T-helper 9 cell (primary cell): ENCODE measurements at places on chromosomes 4 and X.

- DNase-seq = no peak
Observed at GRCh38 chr4:186829740-186830449, 106.2 kb upstream of the FAT1 start.

GRCh38 chrX:40167850-40168479, 70.2 kb upstream of the BCOR start:
- no peak for DNase-seq

GRCh38 chr4:2820216-2820982, 23.2 kb upstream of the ADD1 start:
- DNase-seq = no peak

GRCh38 chrX:45788941-45789348, 588.3 kb upstream of the DIPK2B start:
- DNase-seq = no peak

- no peak for DNase-seq
Observed at GRCh38 chrX:45360571-45360970, 159.9 kb upstream of the DIPK2B start.

DNA sequence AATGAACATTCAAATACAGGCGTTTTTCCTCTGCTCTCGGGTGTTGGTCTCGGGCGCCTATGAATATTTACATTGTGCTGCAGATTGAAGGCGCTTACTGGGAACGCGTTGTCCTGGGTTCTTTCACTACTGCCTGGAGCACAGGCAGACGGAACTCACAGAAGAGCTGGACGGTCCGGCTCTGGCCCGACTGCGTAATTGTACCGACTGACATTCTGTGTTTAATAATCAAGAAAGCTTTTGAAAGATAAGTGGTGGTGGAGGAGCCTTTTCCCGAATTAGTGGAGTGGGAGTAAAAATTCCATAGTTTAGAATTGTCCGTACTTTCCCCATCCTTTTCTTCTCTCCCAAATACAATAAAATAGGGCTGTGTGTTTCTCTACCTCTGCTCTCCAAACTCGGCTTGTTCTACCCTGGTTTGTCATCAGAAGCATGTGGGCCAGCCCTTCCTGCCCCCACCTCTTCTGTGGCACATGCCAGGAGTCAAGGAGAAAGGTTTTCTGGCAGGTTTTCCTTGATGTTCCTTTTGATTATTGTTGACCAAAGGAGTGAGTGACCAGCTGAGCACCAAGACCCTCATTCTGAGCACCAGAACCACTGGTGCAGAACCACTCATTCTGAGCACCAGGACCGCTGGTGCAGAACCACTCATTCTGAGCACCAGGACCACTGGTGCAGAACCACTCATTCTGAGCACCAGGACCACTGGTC, 2.3 kb downstream of the FHDC1 start:
- DNase-seq = no peak

DNA sequence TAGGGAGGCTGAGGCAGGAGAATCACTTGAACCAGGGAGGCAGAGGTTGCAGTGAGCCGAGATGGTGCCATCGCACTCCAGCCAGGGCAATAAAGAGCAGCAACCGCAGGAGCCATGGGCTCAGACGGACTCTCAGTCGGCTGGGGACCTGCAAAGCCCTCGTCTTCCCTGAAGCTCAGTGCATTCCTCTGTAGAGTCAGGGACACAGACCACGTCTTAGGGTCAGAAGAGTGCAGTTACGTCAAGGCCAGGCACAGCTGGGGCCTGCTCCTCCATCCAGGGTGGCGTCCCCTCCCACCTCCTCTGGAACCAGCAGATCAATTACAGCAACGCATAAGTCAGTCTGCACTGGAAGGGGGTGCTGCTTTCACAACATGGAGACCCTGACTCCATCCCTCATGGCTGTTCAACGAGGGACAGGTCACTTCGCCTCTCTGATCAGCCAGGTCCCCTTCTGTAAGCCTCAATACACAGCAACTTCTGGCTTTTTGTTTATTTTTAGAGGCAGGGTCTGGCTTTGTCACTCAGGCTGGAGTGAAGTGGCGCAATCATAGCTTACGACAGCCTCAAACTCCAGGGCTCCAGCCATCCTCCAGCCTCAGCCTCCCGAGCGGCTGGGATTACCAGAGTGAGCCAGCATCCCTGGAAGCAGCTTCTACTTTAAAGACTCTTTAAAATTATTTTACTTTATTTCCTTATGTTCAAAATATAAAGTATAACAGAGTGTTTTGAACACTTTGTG, 76.4 kb downstream of the ZFYVE28 start:
- no peak for DNase-seq

DNA sequence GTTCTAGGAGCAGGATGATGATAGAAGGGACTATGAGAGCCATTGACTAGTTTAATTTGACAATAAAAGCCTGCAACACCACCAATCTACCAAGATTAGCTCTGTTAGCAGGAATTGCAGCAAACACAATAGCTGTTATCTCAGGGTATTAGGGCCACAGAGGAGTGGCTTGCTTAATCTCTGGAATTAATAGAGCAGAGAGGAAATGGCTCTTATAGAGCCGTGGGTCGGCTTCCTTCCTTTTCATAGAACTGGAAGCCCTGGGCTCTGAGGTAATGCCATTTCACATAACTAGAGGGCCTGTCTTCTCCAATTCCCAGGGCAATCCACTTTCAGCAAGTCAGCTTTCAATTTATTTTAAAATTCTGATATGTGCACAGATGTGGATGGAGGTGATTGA, 83.0 kb downstream of the MAMLD1 start:
- DNase-seq = no peak

DNA sequence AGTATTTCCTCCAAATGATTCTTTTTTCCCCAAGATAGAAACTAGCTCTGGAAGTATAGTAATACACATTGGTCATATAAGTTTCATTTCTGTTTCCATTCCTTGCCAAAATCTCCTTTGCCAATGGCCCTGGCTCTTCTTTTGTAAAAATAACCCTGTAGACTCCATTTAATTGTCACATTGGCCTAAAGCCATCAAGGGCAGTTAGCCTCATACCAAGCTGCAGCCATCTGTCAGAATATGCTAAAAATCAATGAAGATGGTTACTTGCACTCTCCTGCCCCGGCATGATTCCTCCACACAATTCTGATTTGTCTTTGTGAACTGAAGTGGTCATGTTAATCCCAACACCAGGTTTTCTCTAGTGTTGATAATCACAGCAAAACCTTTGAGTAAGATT, 380.5 kb downstream of the SH2D1A start:
- DNase-seq = no peak

DNA sequence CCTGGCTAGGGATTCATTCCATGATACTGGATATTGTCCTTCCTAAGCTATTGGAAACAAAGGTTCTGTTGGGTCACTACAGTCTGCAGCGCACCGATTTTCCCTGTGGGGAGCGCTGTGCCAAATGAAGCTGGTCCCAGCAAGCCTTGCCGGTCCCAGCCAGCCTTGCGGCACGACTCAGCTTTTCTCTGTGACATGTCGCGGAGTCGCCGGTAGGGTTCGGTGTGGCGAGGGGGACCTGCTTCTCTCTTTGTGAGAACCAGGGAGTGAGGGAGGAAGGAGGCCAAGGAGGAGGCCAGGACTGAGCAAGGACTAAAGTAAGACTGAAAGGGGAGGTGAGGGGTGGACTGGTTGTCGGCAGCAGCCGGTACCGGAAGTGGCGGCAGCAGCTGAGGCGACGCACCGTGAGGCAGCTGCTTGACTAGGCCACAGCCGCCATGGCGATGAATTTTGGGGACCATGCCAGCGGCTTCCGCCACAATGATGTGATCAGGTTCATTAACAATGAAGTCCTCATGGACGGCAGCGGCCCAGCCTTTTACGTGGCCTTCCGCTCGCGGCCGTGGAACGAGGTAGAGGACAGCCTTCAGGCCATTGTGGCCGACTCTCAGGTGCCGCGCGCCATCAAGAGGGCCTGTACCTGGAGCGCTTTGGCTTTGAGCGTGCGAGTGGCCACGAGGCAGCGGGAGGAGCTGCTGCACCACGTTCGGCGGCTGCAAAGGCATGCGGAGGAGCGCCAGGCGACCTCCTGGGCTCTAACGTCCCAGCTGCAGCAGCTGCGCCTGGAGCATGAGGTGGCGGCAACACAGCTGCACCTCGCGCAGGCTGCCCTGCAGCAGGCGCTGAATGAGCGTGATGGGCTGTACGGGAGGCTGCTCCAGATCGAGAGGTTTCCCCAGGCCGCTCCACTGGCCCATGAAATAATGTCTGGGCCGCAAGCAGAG, at the start of gene TEX13D:
TSS of gene TEX13D (plus strand) at position 180 of the 944 bp plus-strand sequence. CDS start at position 438, 258 bp downstream.
- no peak for DNase-seq

GRCh38 chr4:75715105-75715799, 9.1 kb upstream of the USO1 start:
- no peak for DNase-seq

DNA sequence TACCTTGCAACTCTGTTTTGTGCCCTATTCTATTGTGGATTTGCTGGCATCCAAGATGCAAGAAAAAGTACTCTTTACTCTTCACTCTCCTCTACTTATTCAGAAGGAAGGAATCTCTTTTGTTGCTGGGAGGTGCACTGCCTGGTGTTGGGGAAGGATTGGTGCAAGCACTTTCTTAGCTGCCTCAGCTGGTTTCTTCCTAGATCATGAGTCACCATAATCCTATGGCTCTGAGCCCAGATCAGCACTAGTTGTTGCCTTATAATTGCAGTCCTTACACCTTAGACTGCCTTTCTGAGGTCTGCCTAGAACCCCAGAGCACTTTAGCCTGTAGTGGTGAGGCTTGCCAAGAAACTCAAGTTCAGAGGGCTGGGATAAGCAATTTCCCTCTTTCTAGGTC, 37.0 kb upstream of the CT83 start:
- DNase-seq = no peak

DNA sequence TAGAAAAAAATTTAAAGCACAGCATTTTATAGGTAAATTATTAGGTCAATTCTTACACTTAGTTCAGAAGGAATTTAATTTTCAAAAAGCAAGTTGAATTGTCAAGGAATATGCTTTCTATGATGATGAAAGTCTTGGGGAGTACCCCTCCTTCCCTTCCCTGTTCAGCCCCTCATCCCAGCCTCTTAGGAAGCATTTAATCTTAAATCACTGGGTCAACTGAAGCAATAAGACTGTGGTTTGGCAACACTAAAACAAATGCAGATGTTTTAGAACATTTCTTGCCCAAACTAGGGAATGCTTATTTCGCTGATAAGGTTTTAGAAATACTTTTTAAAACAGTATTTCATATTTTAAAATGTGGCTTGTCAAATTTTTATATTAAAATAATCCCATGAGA, 19.1 kb upstream of the ARSJ start:
- no peak for DNase-seq

GRCh38 chrX:27893211-27893610, 85.4 kb downstream of the MAGEB10 start:
- no peak for DNase-seq

DNA sequence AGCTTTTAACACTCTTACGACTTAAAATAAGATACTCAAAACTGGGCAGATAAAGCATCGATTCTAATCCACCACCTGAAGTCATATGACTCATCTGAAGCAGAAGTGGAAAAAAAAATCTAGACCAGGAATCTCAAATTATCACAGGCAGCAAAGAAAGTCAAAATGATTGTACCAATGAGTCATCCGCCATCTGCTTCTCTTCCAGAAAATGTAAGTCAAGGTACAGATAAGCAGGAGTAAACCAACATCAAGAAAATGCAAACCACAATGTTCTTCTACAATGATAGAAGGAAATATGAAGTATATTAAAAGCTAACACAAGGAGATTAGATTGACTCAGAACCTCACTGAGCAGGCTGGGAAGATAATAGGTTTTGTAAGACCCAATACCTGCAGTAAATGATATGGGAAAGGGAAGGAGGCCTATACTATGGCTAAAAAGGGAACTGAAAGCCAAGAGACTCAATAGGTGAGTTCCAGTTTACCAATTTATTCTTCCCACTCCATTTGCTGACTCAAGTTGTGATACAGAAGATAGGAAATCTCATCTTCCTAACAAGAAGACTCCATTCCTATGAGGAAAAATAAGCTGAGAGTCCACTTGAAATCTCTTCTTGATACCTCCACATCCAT, 88.4 kb upstream of the TET2 start:
- no peak for DNase-seq

DNA sequence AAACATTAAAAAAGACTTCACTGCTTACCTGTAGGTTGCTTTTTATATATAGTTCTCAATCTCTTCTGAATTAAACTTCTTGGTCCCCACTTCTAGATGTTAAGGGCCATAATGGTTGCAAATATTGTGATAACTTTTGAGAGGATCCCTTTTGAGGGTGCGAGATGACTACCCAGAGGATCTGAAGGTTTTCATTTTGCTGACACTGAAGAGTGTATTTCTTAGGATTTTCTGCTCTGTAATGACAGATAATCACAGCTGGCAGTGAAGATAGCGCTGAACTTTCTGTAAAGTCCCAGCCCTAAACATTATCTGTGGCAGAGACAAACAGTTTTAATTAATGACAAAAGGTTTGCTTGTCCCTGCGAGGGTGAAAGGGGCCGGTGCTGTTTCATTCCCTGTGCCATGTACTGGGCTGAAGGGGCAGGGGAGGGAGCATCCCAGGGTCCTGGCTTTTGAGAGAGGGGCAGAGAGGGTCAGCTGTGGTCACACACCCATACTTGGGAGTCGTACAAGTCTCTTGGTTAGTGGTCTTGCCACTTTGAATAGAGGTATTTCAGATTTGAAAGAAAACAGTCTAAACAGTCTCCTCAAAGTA, 22.2 kb downstream of the CLCN4 start:
- DNase-seq = no peak

- no peak for DNase-seq
Observed at GRCh38 chr4:13452927-13453579, 31.1 kb downstream of the RAB28 start.

DNA sequence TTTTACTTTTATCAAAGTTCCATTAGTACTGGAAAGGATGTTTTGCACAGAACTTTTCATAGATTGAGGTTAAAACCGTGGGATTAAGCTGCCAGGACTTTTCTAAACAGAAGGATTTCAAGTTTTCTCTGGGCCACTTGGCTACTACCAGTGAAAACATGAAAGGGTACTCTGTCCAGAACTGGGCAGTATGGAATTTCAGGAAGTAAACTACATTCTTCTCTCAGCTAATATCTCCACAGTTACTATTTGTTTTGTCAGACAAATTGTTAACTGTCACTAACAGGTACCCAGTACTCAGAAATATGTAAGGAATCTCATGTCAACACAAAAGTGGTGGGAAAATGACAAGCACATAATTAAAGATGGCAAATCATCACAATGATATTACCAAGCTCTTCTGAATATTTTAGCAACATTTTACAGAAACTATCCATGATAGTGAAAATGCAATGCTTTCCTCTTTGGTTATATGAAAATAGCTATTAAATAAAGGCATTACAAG, 454.4 kb downstream of the C4orf33 start:
- DNase-seq = no peak

DNA sequence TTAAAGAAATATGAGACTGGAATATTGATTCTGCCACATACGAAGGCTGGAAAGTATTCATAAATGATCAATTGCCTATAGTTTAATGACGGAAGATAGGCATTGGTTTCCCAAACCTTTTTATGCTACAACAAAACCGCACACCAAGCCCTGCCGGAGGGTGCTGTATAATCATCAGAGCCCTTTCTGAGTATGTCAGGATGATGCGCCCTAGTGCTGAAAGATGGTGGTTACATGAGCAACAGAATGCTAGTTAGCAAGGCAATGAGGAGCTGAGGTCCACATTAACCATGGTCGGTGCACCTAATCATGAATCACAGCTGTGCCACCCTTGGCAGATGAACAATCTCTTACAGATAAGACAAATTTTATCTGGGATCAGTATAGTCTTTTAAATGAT, 491.1 kb downstream of the PACRGL start:
- DNase-seq = no peak
